NCI-H187 (cell line): ENCODE measurements at places on chromosomes 7 and 10.

- DNase-seq = no peak
These were observed 367.9 kb downstream of the TFEC start for GRCh38 chr7:115662676-115663075.

- DNase-seq = no peak
These were observed 4.7 kb downstream of the CYP3A7 start for GRCh38 chr7:99730238-99730810.

- no peak for DNase-seq
These were observed 144.2 kb downstream of the MDFIC start for GRCh38 chr7:115066050-115066449.

DNA sequence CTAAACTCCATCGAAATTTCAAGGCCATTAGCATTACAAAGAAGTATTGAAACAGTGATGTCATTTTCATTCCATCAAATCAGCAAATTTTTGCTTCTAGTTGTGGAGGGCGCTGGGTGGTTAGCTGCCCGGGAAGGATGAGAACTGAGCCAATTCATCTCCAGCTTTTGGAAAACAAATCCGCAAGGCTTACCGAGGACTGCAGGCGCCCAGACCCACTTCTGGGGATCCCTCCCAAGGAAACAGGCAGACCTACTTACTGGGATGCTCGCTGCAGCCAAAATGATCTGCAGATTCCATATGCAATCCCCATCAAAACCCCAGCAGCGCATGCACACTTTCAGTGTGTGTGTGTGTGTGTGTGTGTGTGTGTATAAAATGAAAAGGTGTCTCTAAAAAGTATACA is 19.2 kb downstream of the TNRC18 start:
- no peak for DNase-seq

GRCh38 chr10:104417637-104418292 is 64.1 kb downstream of the CFAP58 start:
- no peak for DNase-seq

DNA sequence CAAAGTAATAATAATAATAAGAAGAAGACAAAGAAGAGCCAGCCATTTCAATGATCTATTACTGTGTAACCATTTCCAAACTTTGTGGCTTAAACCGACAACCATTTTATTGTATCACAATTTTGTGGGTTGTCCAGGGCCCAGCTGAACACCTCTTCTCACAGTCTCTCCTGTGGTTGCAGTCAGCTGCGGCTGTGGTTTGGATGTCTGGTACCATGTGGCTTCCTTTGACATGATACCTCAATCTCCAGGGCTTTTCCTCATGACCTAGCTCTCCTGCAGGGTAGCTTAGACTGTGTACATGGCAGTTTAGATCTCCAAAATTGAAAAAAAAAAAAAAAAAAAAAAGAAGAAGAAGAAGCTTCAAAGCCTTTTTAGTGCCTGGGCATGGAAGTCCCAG is 72.6 kb upstream of the NFKB2 start:
- DNase-seq = no peak

DNA sequence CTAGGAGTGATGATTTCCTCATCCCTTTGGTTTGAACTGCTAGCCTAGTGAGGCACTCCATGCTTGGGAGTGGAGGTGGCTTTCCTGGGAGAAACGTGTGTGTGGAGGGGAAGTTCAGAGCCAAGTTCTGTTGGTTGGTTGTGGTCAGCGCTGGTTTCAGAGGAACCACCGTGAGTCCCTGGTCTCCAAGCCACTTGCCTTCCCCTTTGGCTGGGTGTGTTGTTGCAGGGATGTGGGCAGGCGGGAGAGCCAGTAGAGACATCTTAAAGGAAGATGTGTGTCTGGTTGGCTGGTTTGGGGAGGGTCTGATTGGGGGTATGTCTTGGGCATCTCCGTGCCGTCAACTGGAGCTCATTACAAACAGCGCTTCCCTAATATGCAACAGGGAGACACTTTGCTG is 130.8 kb upstream of the TCF7L2 start:
- no peak for DNase-seq

DNA sequence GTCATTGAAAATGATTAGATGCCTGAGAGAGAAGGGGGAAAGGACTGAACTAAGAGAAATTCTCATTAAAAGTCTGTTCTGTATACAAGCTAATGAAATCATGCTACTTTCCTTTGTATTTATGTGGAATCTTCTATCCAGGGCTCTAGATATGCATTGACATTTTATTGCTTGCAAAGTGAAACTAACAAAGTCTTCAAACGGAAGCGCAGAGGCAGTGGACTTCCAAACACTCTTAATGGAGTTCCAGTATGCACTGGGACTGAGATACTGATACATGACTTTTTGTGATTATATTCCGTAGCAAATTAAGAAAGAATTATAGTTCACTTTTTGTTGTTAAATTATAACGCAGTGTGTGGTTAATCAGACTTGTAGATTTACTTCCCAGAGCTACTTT is 166.8 kb upstream of the TBX20 start:
- DNase-seq = no peak

GRCh38 chr10:58189269-58189668 is 78.4 kb downstream of the IPMK start:
- no peak for DNase-seq

DNA sequence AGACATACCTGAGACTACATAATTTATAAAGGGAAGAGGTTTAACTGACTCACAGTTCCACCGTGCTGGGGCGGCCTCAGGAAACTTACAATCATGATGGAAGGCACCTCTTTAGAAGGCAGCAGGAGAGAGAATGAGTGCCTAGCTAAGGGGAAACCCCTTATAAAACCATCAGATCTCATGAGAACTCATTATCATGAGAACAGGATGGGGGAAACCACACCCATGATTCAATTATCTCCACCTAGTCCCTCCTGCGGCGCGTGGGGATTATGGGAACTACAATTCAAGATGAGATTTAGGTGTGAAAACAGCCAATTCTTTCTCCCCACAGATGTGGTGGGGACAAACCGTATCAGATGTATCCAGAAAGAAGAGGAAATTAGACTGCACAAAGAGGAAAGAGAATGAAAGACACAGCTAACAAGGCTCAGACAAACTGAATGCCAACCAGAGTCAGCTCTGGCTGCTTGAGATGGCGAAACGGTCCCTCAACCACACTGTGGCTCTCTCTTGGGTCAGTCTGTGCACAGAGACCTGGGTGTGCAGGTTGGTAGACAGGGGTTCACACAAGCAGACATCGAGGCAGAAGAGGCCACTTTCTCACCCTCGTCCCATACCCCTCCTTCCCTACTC is 375.6 kb downstream of the SFMBT2 start:
- no peak for DNase-seq

GRCh38 chr7:108138911-108139310 is 8.8 kb upstream of the LAMB4 start:
- no peak for DNase-seq

GRCh38 chr10:93178226-93178625 is 104.5 kb downstream of the CYP26A1 start:
- no peak for DNase-seq

GRCh38 chr10:47136866-47137265 is 163.1 kb upstream of the GDF10 start:
- DNase-seq = no peak

- no peak for DNase-seq
These were observed 53.3 kb upstream of the SORCS3 start for GRCh38 chr10:104587751-104588150.

GRCh38 chr7:148242294-148242821 is 348.2 kb upstream of the C7orf33 start:
- no peak for DNase-seq

GRCh38 chr7:137421366-137421765 is 77.8 kb upstream of the PTN start:
- no peak for DNase-seq
